ENCODE measurements at places on chromosomes 16 and 17. TPM values are rescaled to one million over a fixed set of nuclear protein-coding genes. Genes with fewer than 3 reads are reported as not detected.

- peaks cover 5% of the 10 kb centered on the region for H3K27me3 ChIP-seq
These were observed 2.4 kb downstream of the RUNDC3A start for GRCh38 chr17:44310609-44311376.

GGT6 gene
- polyA plus RNA-seq: 0.32 TPM

DNA sequence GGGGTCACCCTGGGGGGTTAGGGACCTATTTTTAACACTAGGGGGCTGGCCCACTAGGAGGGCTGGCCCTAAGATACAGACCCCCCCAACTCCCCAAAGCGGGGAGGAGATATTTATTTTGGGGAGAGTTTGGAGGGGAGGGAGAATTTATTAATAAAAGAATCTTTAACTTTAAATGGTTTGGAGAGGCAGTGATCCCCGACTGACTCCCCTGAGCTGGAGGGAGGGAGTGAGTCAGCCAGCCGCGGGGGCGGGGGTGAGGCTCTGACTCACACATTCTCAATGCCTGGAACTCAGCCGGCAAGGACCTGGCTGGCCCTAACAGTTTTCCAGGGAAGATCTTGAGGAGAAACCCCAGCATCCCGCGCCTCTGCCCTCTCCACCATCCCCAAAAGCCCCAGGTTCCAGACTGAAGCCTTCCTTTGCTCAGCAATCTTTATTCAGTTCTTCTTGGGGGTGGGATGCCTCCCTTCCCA lies 1.5 kb downstream of the HCFC1R1 start:
- peaks cover 10% of the 10 kb centered on the region for H3K27me3 ChIP-seq
- no peaks in the 10 kb centered on the region for H3K36me3 ChIP-seq
- H3K27ac ChIP-seq: peak overlapping the region; percentile 99
- H3K4me3 ChIP-seq: no peak overlapping the region
- DNase-seq: peak; percentile 89
- peaks cover 53% of the 10 kb centered on the region for H3K4me1 ChIP-seq

DNA sequence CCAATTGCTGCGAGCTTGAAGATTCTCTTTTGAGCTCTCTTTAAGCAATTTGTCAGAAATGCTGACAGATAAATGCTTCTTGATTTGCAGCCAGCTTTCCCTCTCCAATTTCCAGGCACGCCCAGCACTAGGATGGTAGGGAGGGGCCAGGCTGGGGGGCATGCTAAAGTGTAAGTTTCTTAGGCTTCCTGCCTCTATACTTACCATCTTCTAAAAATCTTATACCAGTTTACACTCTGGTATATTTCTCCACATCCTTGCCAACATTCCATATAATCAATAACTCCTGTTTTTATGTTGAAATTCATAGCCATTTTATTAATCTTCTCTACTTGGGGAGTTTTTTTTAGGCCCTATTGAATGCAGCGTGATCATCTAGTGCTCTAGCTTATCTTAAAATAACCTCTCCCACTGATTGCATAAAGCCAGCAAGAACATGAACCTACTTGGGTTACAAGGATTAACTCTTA lies 17.5 kb downstream of the ACSF2 start:
- peak overlapping the region; percentile 3 for H3K4me3 ChIP-seq
- no peaks in the 10 kb centered on the region for H3K27me3 ChIP-seq
- no peak for DNase-seq

DNA sequence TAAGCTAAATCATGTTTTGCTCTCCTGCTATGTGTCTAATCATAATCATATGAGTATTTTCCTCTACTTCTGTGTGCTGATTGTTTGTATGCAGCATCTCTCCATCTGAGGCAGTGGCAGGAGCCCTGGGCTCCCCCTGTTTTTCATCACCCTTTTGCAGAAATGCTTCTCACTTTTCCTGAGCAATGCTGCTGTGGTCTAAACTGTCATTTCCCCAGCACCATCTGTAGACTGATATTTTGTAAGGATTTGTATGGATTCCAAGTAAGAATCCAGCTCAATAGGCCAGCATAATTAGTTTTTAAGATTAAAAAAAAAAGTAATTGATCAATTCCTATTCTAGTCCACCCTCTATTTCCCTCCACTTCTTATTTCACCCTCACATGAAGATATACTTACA lies 257.0 kb upstream of the CPHXL start:
- no peak overlapping the region for H3K27ac ChIP-seq
- no peak overlapping the region for H3K4me3 ChIP-seq
- no peaks in the 10 kb centered on the region for H3K4me1 ChIP-seq

GRCh38 chr16:23950291-23950894 lies 114.6 kb downstream of the PRKCB start:
- no peaks in the 10 kb centered on the region for H3K36me3 ChIP-seq
- no peaks in the 10 kb centered on the region for H3K27me3 ChIP-seq
- no peak overlapping the region for H3K27ac ChIP-seq
- no peaks in the 10 kb centered on the region for H3K4me1 ChIP-seq
- no peak overlapping the region for H3K4me3 ChIP-seq

KRT12 gene
- polyA plus RNA-seq: not detected

DNA sequence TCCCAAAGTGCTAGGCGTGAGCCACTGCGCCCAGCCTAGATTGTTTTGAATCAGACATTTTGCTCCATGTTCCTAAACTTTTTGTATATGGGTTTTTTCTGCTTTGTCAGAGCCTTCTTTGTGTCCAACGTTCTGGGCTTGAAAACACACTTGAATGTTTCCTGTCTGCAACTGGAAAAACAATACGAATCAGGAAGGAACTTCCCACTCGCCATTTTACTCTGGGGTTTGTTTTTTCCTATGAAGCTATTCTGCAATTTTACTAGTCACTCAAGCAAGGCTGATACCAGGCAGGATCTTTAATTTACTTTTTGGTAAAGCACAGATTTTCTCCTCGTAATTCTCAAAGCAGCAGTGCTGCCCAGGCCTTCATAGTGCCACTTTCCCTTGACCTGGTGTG lies 31.6 kb downstream of the ARHGAP17 start:
- H3K4me1 ChIP-seq: peaks cover 27% of the 10 kb centered on the region
- no peak for DNase-seq
- H3K36me3 ChIP-seq: no peaks in the 10 kb centered on the region
- H3K4me3 ChIP-seq: no peak overlapping the region
- H3K27ac ChIP-seq: peak overlapping the region; percentile 49

- no peak overlapping the region for H3K27ac ChIP-seq
- no peaks in the 10 kb centered on the region for H3K36me3 ChIP-seq
- peaks cover 8% of the 10 kb centered on the region for H3K4me1 ChIP-seq
- H3K27me3 ChIP-seq: no peaks in the 10 kb centered on the region
These were observed 4.0 kb downstream of the CDK10 start for GRCh38 chr16:89690392-89690901.

GRCh38 chr17:74711058-74711824 lies 1.5 kb downstream of the CD300LF start:
- H3K36me3 ChIP-seq: no peaks in the 10 kb centered on the region
- no peaks in the 10 kb centered on the region for H3K27me3 ChIP-seq
- no peak for DNase-seq

TEDC2 gene
- 0.33 TPM for polyA plus RNA-seq

GRCh38 chr16:82358606-82359221 lies 188.7 kb upstream of the MPHOSPH6 start:
- H3K27me3 ChIP-seq: no peaks in the 10 kb centered on the region
- H3K27ac ChIP-seq: no peak overlapping the region
- H3K36me3 ChIP-seq: no peaks in the 10 kb centered on the region
- H3K4me3 ChIP-seq: no peak overlapping the region
- DNase-seq: no peak
- no peaks in the 10 kb centered on the region for H3K4me1 ChIP-seq

PAFAH1B1 gene
- 42.4 TPM for polyA plus RNA-seq

IL21R gene
- polyA plus RNA-seq: 0.08 TPM

GRCh38 chr17:55271958-55272710 lies 7.4 kb downstream of the HLF start:
- H3K4me1 ChIP-seq: peaks cover 43% of the 10 kb centered on the region
- H3K27me3 ChIP-seq: no peaks in the 10 kb centered on the region
- H3K27ac ChIP-seq: peak overlapping the region; percentile 95
- H3K4me3 ChIP-seq: no peak overlapping the region
- DNase-seq: no peak

BLTP2 gene
- polyA plus RNA-seq: 27.8 TPM

LRRC45 gene
- 15.4 TPM for polyA plus RNA-seq

PRSS8 gene
- polyA plus RNA-seq: 0.20 TPM

DNA sequence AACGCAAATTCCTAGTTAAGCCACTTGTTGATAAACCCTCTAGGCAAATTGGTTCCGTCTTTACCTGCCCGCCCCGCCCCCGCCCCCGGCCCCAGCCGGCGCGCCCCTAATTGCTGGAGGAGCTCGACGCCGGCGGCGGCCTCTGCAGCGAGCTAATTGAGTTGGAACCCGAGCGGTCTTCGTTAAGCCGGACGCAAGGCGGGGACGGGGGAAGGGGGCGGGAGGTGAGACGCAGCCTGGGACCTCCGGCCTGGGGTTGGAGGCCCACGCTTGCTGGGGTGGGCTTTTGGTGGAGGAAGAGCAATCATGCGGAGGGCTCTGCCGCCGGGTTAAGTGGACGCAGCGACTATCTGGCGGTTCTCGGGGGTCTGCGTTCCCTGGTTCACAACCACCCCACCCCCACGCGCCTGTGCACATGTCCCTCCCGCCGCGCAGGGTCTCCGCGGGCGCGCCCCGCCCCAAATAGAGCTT lies 12.7 kb upstream of the FOXF1 start:
- no peak overlapping the region for H3K27ac ChIP-seq
- peaks cover 90% of the 10 kb centered on the region for H3K27me3 ChIP-seq
- H3K4me3 ChIP-seq: no peak overlapping the region
- no peaks in the 10 kb centered on the region for H3K36me3 ChIP-seq
- no peaks in the 10 kb centered on the region for H3K4me1 ChIP-seq
- no peak for DNase-seq

RGS11 gene
- polyA plus RNA-seq: 34.9 TPM

DNA sequence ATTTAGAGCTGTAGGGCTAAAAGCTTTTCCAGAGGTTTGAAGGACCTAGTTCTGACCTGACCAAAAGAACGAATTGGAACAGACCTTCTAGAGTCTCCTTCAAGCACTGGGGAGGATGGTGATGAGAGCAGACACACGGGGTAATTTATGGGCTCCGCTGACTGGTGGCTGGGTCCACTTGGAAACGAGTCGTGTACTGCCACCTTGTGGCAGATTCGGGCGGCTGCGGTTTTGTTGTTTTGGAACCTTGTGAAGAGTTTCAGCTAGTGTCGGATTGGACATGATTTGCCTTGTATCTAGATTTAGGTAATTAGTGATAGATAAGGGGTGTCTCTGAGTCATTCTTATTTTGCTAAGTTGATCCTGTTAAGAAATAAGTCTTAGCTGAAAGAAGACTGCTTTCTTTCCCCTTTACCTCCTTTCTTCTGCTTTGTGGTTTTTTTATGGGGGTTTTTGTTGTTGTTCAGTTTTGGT lies 98.9 kb downstream of the AATF start:
- peak; percentile 79 for DNase-seq
- no peaks in the 10 kb centered on the region for H3K36me3 ChIP-seq
- H3K27ac ChIP-seq: no peak overlapping the region
- H3K27me3 ChIP-seq: no peaks in the 10 kb centered on the region

GRCh38 chr16:29974291-29975133 lies 844 bp downstream of the TAOK2 start:
- H3K27ac ChIP-seq: peak overlapping the region; percentile 23
- peaks cover 22% of the 10 kb centered on the region for H3K4me1 ChIP-seq
- H3K27me3 ChIP-seq: no peaks in the 10 kb centered on the region
- H3K36me3 ChIP-seq: no peaks in the 10 kb centered on the region
- peak; percentile 54 for DNase-seq

DNA sequence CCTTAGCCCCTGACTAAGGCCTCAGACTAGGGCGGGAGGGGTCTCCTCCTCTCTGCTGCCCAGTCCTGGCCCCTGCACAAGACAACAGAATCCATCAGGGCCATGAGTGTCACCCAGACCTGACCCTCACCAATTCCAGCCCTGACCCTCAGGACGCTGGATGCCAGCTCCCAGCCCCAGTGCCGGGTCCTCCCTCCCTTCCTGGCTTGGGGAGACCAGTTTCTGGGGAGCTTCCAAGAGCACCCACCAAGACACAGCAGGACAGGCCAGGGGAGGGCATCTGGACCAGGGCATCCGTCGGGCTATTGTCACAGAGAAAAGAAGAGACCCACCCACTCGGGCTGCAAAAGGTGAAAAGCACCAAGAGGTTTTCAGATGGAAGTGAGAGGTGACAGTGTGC lies 12.7 kb downstream of the CES3 start:
- no peak overlapping the region for H3K27ac ChIP-seq
- H3K4me3 ChIP-seq: no peak overlapping the region
- no peaks in the 10 kb centered on the region for H3K27me3 ChIP-seq
- DNase-seq: no peak
- H3K36me3 ChIP-seq: no peaks in the 10 kb centered on the region
- H3K4me1 ChIP-seq: no peaks in the 10 kb centered on the region

FOXJ1 gene
- not detected for polyA plus RNA-seq

Measured in adrenal gland (tissue), 19 donors.